ENCODE measurements at places on chromosomes 4 and X.

DNA sequence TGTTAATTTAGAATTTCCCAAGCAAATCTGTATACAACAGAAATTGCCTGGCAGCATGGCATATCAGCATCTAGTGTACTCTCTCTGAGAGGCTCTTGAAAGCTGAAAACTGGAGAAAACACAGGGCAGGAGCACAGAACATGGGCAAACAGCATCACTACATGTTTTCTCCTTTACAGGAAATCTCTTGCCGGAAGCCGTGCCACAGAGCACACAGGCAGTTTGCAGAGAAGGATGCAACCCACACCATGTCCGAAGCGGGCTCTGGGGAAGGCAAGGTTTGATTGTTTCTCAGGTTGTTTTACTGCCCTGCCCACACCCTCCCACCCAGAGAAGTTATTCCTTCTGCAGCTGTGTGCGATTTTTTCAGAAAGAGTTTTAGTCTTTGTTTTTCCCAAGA is 41.1 kb upstream of the FAM9C start:
- DNase-seq, result no peak

GRCh38 chr4:150540959-150541360 is 41.0 kb upstream of the MAB21L2 start:
- DNase-seq, result no peak

- DNase-seq, result no peak
These were observed 18.4 kb upstream of the SEL1L3 start for GRCh38 chr4:25881193-25881592.

- peak; percentile 16 for DNase-seq
These were observed 70.4 kb upstream of the USP9X start for GRCh38 chrX:41014776-41015360.

- DNase-seq, result no peak
These were observed 24.5 kb downstream of the CETN2 start for GRCh38 chrX:152806035-152806434.

GRCh38 chr4:152419809-152420208 is 116.1 kb downstream of the FBXW7 start:
- DNase-seq, result no peak

- DNase-seq, result no peak
These were observed 514.2 kb upstream of the GALNT7 start for GRCh38 chr4:172654457-172654856.

DNA sequence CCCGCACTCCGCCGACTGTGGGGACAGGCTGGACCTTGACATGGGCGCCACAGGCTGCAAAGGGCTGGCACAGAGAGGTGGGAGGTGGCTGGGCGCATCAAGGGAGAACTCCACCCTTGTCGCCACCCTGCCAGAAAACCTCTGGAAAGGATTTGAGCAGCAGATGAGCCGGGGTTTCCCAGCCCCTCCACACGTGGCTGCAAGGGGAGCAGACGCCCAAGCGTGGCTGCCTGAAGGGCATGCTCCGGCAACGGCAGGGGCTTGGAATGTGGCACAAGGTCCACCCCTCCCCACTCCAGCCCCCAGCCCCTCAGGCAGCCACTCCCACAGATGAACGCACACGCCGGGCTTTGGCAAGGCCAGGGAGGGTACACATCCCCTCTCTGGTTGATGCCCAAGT is 4.6 kb downstream of the BGN start:
- DNase-seq, result no peak

- DNase-seq, result no peak
These were observed 148.1 kb downstream of the TSPAN5 start for GRCh38 chr4:98510340-98510739.
